ENCODE measurements at places on chromosomes 16 and 17.

DNA sequence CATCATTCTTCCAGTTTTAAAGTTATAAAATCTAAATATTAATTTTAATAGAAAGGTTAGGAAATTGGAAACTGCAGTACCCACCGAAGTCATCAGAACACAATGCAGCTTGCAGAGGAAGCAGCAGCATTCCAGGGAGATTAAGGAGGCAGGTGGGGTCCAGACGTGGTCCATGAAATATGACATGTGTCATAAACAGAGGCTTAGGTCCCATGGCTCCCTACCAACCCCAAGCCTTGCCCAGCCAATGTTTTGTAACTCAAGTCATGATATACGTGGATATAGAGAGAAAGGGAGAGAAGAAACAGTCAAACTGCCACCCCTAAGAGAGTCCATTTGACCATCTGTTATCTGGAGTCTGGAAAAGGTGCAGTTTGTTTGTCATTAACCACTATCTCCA is 670.0 kb downstream of the TOX3 start:
- no peak for DNase-seq

DNA sequence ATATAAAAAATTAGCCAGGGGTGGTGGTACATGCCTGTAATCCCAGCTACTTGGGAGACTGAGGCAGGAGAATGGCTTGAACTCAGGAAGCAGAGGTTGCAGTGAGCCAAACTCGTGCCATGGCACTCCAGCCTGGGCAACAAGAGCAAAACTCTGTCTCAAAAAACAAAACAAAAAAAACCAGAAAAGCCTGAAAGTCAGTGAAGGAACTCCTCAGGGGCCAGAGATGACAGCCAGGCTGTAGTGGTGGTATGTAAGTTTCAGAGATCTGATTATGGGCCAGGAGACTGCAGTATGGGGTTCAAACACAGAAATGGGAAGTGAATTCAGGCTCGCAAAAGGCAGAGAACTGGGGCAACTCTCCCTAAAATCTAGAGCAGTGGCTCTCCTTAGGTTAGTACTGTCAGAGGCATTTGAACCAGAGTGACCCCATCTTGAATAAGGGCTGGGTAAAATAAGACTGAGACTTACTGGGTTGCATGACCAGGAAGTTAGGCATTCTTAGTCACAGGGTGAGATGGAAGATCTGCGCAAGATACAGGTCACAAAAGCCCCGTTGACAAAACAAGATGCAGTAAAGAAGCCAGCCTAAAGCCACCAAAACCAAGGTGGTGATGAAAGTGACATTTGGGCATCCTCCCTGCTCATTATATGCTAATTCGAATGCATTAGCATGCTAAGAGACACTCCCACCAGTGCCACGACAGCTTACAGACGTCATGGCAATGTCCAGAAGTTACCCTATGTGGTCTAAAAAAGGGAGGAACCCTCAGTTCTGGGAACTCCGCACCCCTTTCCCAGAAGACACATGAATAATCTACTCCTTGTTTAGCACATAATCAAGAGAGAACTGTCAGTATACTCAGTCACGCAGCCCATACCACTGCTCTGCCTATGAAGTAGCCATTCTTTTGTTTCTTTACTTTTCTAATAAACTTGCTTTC is 120.2 kb upstream of the XYLT1 start:
- no peak for DNase-seq

GRCh38 chr17:63987221-63988126 is 10.7 kb upstream of the PRR29 start:
- peak; percentile 37 for DNase-seq

DNA sequence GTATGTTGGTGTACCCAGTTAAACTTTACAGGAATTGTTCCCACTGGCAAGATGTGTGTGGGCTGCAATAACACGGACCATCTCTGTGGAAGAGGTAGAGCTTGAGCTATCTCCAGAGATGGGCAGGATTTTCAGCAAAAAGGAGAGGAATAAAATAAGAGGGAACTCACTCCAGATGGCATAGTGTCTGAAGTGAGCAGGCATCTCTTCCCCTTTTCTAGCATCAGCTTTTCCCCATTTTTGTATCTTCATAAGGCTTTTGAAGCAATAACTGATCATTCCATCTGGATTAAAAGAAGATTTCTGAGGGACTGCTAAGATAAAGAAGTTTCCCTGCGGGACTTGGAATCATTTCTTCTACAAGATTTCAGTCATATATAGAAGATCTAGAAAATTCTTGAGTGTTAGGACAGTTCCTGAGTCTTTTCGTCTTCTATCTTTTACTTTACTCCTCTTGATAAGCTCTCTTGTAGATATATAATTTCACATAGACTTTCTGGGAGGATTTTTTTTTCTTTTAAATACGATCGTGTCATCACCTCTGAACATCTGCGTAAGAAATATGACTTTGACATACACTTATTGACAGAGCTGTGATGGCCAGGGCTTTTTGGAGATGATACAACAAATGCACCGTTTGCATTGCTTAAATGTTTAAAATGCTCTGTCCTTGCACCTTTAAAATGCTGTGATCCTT is 2.1 kb downstream of the CPD start:
- no peak for DNase-seq

DNA sequence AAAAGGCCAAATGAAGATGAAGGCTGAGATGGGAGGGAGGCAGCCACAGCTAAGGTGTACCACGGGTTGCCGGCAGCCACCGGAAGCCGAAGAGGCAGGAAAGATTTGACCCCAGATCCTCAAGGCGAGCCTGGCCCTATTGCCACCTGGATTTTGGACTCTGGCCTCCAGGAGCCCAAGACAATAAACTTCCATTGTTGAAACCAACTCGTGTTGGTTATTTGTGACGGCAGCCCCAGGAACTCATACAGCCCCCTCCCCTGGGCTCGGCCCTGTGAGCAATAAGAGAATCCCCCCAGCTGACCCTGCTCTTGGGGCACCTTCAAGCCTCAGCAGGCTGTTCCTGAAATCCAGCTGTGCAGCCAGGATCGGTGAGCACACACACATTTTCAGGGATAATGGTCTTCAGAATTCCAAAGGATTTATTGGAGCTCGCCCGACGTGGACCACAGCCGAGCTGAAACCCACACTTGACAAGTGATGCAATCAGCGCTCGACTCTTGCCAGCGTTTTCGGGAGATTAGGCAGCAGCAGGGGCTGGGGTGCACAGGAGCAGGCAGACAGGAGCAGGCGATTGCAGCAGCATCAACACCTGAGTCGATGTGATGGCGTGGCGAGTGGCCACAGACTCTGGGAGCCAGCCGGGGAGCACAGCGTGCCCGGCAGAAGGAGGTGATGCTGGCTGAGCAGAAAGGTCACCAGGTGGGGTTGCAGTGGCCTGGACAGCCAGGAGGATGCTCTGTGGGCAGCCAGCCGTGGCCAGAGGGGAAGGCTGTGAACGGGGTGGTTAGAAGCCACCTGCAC is 22.4 kb upstream of the CBX4 start:
- no peak for DNase-seq

- DNase-seq, result no peak
These were observed 142.6 kb downstream of the WSCD1 start for GRCh38 chr17:6212766-6213165.

DNA sequence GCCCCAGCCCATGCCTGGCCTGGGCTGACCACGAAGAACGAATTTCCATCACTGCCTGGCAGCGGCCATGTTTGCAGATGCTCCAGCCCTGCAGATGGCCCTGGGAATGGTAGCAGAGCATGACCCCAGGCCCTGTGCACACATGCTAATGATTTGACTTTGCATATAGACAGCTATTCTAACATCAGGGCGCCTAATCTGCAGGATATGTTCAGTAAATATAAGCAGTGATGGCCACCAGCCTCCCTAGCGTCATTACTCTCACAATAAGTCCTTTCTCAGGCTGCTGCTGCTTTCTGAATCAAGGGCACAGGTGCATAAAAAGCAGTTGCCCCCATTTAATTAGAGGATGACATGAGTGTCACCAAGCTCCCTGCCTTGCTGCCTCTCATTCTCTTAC is 24.2 kb downstream of the DNAH9 start:
- DNase-seq, result no peak

GRCh38 chr17:80005360-80006338 is 30.0 kb downstream of the TBC1D16 start:
- DNase-seq, result peak; percentile 76
